ENCODE measurements at places on chromosomes 5 and 9. TPM values are rescaled to one million over a fixed set of nuclear protein-coding genes. Genes with fewer than 3 reads are reported as not detected.

Gene ENC1
- 0.73 TPM for total RNA-seq

GRCh38 chr9:72600671-72601070 lies 79.3 kb downstream of the TMC1 start:
- DNase-seq: no peak

Gene ERGIC1
- 36.1 TPM for total RNA-seq

Gene ADAMTS12
- not detected for total RNA-seq

- no peak for DNase-seq
These were observed 11.3 kb downstream of the PROP1 start for GRCh38 chr5:177984584-177985206.

GRCh38 chr5:82386576-82386975 lies 108.4 kb upstream of the RPS23 start:
- no peak for DNase-seq

DNA sequence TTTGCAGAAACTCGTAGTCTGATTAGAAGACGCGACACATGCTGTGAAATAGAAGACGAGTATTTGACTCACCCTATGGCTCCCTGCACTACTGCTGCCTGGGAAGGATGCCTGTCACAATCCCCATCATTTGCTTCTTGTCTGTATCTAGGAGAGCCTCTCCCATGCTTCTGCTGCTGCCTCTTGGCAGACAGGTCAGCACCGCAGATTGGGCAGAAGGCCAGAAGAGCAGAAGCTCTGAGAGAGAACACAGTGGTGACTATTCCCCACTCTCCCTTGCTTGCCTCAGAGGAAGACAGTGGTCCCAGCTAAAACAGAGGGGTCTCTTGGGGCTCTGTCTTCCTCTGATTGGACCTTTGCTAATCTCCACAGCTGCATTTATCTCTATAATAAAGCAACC lies 84.0 kb upstream of the SMIM32 start:
- no peak for DNase-seq

Gene FOXD4L4
- 0.13 TPM for total RNA-seq

Gene EIF4E1B
- not detected for total RNA-seq

- DNase-seq: no peak
These were observed 125.0 kb downstream of the AOPEP start for GRCh38 chr9:94851467-94851866.

- DNase-seq: no peak
These were observed 299.5 kb downstream of the SLIT3 start for GRCh38 chr5:169001394-169001793.

DNA sequence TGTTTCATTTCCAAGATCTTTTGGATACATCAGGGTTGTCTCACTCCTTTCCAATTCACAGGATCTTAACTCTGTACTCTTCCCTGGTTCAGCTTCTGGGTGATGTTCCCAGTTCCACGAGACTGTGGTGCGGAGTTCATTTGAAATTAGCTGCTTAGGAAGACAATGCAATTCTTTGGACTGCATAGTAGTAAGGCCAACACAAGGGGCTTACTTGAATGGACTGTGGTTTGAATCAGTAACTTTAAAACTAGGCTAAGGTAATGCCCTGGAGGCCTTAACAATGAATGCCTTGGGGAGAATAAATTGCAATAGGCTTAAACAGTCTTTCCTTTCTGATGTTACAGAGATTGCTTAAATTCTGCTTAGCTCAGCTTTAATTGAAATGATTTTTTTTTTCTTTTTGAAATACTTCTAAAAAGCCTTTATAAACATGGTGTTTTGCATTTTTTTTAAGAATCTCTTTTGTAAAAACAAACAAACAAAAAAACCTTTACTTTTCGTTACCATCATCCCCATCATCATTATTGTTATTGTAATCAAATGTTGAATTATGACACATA lies 133.8 kb upstream of the MEF2C start:
- no peak for DNase-seq

GRCh38 chr9:26954050-26954508 lies 2.1 kb upstream of the IFT74 start:
- no peak for DNase-seq

Gene PCDHGA6
- total RNA-seq: 0.10 TPM

Gene PCDHB6
- total RNA-seq: not detected

GRCh38 chr5:145680767-145681166 lies 154.4 kb downstream of the PRELID2 start:
- DNase-seq: no peak

- no peak for DNase-seq
These were observed 65.9 kb downstream of the DAP start for GRCh38 chr5:10695055-10695649.

Gene AQP7
- 0.55 TPM for total RNA-seq

- DNase-seq: no peak
These were observed 39.4 kb upstream of the KIF2A start for GRCh38 chr5:62266573-62266972.

- no peak for DNase-seq
These were observed 156.4 kb downstream of the CACNA1B start for GRCh38 chr9:138033950-138034349.

DNA sequence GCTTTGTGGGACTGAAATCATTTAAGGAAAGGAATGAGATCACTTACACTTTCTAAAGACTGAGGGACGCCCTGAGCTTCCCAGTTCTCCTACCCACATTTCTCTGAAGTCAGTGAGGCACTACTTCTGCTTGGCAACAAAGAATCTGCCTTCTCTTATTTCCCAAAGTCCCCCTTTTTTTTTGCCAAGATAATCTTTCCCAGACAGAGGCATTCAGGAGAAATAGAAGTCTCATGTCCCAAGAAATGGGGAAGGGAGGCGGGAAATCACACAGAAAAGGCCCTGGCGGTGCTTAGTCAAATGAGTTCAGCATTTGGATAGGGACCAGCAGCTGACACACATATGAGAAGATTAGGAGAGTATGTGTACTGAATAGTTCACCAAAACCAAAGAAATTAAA lies 159.7 kb downstream of the MUSK start:
- no peak for DNase-seq

- DNase-seq: no peak
These were observed 172.9 kb downstream of the CFAP90 start for GRCh38 chr5:7678030-7678429.

DNA sequence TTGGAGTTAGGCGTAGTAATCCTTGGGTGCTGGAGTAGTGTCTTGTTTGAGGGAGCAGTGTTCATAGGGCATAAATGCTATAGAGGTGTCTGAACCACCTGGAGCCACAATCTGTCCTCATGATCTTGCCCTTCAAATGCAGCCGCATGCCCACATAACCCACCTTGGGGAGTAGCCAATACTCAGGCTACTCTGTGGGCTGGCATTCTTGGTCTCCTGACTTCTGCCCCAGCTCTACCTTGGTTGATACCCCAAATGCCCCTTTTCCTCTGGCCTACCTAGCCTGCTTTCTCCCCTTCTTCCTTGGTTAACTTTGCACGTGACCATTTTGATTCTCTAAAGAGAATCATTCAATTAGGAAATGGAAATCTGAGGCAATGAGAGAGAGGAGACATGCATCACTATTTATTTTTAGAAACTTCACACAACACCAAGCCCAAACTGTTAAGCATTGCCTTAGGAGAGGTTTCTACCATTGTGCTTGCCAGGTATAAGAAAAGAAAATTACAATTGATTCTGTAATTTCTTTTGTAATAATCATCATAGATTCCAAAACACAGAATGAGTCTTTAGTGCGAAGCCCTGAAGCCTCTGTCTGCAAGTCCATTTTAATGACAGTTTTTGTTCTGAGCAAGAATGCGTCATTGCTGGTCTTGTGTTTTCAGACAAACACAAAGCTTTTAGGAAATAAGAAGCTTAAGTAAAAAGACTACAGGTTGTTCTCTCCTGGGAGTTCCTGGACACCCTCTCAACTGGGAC lies 135.2 kb downstream of the C9orf152 start:
- no peak for DNase-seq

GRCh38 chr5:74279244-74279643 lies 361.3 kb downstream of the ENC1 start:
- DNase-seq: no peak

Gene ZNF484
- total RNA-seq: 12.7 TPM

- DNase-seq: no peak
These were observed 1.5 kb upstream of the ZFR start for GRCh38 chr5:32445831-32446614.

DNA sequence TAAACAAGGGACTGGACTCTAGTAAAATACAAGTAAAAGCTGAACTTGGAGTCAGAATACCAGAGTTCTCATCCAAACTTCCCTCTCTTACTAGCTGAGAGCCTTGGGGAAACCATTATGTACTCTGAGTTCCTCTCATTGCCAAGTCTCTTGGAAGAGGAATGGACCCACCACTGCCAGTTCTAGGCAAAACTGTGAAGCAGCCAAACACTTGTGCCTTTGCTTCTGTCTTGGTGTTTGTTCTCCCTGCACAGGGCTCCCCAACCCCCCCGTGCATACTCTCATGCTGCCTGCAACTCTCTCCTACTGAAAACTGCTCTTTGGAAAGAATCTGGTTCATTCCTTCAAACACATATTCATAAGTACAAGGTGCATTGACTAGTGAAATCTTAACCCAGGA lies 102.6 kb downstream of the PDZD2 start:
- DNase-seq: no peak

All from activated CD4-positive, alpha-beta memory T cell treated with anti-CD3 and anti-CD28 coated beads, Interleukin-2, amount 10 ng/mL, durations not matched to agents 7 days and 5 days (primary cell).